H1 (cell line): ENCODE measurements at places on chromosomes 5 and 9. TPM values are rescaled to one million over a fixed set of nuclear protein-coding genes. Genes with fewer than 3 reads are reported as not detected.

DNA sequence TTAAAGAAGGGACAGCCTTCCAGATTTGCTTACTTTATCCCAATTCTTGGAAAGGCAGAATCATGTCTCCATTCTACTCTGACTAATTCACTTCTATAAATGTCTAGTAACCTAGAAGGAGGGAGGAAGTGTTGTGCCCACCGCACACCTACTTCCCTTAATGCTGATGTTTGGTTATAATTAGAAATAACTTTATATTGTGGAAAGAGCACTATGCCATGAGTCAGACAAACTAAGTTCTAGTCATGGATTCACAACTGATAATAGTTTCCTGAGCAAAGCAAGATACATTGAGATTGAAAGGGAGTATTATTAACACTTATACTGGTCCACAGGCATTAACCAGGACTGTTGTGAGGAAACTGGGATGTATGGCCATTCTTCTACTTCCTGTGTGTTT lies 345.9 kb upstream of the RPS23 start:
- no peak for DNase-seq

DNA sequence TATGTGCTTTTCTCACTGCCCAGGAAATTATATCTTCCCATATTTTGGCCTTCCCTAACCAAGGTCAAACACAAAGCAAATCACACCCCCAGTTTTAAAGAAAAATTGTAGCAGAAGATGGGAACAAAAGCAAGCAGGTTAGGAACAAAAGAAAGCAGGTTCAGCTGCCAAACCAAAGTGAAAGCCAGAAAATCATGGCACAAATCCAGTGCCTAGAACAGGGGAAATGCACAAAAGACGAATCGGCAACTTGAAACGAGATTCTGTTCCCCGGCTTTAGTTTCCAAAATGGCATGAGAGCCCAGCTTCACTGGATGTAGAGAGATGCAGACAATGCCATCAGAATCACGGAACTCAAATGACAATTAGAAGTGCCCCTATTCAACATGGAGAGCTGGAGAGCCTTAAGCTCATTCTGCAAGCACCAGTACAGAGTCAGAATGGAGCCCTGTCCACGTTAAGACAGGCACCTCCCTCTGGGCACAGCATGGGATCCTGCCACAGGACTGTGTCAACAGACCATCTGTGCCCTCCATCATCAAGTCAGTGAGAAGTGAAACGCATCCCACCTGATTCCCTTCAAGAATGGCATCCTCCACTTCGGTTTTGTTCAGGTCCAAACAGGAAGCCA lies 13.8 kb downstream of the DNAH5 start:
- no peak for DNase-seq

DNA sequence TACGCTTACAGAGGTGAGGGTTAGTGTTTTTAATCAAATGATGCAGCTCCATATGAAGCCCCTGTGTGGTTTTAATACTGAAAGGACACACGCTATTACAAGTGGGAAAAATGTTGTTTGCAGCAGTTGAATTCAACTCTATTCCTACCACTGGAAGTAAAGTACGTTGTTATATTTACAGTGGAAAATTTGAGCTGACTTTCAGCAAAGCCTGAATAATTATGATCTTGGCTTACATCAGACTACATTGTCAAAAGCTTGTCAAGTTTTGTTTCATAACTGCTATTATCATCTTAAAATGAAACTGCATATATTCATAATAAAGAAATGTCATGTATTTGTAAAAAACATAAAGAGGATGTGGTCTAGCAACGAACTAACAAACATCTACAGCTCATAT lies 818.5 kb downstream of the SEMA5A start:
- DNase-seq = no peak

- no peak for DNase-seq
These were observed 100.5 kb upstream of the FGF10 start for GRCh38 chr5:44489759-44490158.

DNA sequence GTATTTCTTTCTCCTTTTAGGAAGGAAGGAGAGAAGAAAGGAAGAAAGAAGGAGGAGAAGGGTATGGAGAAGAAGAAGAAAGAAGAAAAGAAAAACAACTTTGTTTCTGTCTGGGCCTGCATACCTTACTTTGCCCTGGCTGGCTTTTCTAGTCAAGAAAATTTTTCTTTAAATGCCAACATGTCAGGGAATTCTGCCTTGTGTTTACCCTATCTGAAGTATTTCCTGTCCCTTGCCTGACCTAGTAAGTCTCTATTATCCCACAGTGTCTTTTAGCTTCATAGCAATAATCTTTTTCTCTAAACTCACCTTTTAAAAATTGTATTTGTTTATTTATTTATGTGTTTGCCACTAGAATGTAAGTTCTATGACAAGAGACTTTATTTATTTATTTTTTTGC lies 1864.1 kb downstream of the EFNA5 start:
- DNase-seq = no peak

DNA sequence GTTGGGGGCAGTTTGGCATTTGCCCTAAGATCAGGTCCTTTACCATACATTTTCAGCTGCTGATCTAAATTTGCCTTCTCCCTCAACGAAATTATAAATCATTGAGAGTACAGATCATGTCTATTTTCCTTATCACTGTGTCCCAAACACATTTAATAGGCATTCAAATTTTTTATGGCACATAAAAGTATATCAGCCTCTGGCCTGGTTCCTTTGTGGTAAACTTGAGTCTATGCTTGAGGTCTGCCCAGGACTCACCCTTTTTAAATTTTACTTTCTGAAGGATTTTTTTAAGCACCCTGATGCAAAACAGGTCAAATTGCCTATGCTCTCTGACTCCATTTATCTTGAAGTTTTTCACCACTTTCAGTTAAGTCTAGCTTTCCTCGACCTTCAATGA lies 163.6 kb upstream of the GRIN3A start:
- no peak for DNase-seq

- no peak for DNase-seq
These were observed 6.0 kb upstream of the RXRA start for GRCh38 chr9:134320126-134320867.

GRCh38 chr5:96829297-96829696 lies 21.6 kb upstream of the ERAP1 start:
- no peak for DNase-seq

DNA sequence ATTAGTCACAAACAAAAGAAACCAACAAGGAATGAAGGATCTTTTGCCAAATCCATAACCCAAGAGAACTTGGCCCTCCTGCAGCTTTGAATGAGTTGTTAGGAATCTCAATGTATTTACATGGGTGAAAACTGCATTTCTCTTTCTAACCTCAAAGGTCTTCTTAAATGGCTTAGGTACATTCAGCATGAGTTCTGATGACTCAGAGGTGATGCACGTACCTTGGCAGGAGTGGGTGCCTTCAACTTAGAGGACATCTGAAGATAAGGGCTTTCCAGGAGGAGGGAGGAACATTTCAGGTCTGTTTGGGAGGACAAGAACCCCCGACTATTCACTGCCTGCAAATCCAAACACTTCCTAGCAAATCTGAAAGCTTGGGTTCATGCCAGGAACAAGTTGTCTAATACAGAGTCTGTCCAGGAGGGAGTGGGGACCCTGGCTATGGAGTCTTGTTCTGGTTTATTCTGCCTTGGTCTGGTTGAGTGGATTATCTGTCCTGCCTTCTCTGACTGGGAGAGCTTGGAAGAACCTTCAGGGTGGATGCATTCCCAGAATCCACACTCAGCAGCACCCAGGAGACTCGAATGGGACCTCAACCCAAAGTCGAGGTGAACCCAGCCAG lies 65.7 kb downstream of the IRX2 start:
- DNase-seq = no peak

DNA sequence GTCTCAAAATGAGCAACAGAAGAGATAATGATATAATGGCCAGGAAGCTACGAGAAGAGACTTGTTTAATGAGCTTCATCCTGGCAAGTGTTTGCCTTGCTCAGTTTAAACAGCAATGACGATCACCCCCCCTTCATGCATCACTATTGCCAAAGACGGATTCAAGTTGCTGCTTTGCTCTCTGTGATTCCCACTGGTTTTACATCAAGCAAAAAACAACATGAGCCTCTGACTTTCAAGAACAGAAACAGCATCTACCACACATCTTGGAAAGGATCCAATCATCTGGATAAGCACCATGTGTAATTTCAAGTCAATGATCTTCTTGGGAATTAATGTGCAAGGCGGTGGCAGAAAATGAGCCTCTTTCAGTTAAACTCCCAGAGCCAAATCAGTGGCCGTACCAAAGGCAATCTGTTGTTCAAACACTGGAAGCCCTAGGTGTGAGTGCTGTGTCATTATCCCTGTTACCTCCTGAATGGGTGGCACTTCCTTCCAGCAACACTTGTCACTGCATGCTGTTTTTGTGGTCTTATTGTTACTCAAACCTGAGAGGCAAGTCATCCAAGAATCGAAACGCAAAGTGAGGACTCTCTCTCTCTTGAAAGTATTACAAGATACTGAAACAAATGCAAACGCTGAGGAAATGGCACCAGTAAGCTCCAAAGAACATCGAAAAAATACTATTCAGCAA lies 72.8 kb downstream of the MED27 start:
- no peak for DNase-seq

- DNase-seq = no peak
These were observed 35.2 kb downstream of the SH3PXD2B start for GRCh38 chr5:172418862-172419814.

GRCh38 chr5:89596821-89597220 lies 713.8 kb upstream of the MEF2C start:
- no peak for DNase-seq

The ZDHHC11 gene
- 16.6 and 19.8 TPM in 2 replicates for total RNA-seq

The IRX1 gene
- total RNA-seq = 3.9 and 5.1 TPM in 2 replicates

The SAPCD2 gene
- 30.3 and 32.1 TPM in 2 replicates for total RNA-seq

The PCDHA4 gene
- total RNA-seq = 5.3 and 5.7 TPM in 2 replicates

The ANKDD1B gene
- total RNA-seq = 0.22 TPM in 1 of 2 replicates, not detected in the other

The LCN1 gene
- not detected in 2 replicates for total RNA-seq

The ZNF367 gene
- 6.7 and 8.2 TPM in 2 replicates for total RNA-seq

The LOX gene
- 1.9 and 2.2 TPM in 2 replicates for total RNA-seq
